ENCODE measurements at places on chromosomes 11 and 22. TPM values are rescaled to one million over a fixed set of nuclear protein-coding genes. Genes with fewer than 3 reads are reported as not detected.
A peak's percentile ranks its signal among the peaks of the same experiment; 100 is the strongest.

The ANO3 gene
- not detected for total RNA-seq

The OR52I2 gene
- not detected for total RNA-seq

The PVALB gene
- total RNA-seq: not detected

The SLC16A8 gene
- total RNA-seq: not detected

The C11orf87 gene
- total RNA-seq: not detected

The RAB6A gene
- 61.0 TPM for total RNA-seq

The RASD2 gene
- total RNA-seq: not detected

The MMP13 gene
- not detected for total RNA-seq

DNA sequence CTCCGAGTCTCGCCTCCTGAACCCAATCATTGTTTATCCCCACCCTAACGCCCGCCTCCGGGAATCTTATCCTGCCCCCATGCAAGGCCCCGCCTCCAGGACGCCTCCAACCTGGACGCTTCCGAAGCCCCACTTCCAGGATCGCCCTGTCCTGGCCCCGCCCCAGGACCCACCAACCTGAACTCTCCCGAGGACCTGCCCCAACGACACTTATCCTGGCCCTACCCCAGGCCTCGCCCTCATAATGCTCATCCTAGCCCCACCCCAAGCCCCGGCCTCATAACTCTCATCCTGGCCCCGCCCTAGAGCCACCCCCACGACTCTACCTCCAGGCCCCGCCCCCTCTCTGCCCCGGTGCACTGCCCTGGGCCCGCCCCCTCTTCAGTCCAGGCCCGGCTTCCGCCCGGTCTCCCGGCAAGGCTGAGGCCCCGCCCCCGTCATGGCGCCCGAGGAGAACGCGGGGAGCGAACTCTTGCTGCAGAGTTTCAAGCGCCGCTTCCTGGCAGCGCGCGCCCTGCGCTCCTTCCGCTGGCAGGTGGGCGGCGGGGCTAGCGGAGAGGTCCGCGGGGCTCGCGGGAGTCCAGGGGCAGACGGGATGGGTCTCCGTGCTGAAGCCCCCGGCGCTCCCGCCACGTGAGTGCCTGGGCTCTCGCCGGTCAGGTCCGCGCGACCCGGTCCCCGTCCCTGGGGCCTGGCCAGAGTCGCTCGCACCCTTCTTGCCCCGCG lies 45.7 kb upstream of the DEFB108B start:
- peak overlapping the region; percentile 95 for H3K4me3 ChIP-seq
- DNase-seq: peak; percentile 95
- peaks cover 19% of the 10 kb centered on the region for H3K4me1 ChIP-seq
- no peaks in the 10 kb centered on the region for H3K27me3 ChIP-seq

DNA sequence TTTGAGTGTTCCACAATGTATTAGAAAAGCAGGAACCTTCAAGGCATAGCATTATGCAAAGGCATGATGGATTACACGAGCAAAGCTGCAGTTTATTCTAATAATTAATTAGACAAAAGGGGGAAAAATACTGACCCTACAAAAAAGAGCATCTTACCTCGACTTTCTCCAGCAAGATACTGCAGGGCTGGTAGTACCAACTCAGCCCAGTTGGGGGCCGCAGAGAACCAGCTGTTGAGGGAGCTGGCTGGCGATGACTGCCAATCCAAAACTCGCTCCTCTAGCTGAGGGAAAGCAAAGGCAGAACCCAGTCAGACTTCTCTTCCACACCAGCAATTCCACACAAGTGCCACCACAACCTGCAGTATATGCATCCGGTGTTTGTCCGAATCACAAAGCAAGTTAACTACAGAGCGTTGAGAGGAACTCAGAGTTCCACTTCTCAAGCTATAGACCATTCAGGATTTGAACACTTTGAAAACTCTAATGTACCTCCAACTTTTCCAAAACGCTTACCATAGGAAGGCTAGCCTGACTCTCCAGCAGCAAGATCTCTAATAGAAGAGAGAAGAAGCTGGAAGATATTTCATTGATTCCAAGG lies 13.7 kb downstream of the NFRKB start:
- peaks cover 94% of the 10 kb centered on the region for H3K36me3 ChIP-seq
- H3K27me3 ChIP-seq: no peaks in the 10 kb centered on the region
- no peaks in the 10 kb centered on the region for H3K4me1 ChIP-seq
- DNase-seq: no peak
- no peak overlapping the region for H3K27ac ChIP-seq

GRCh38 chr22:24482575-24482974 lies 12.6 kb upstream of the UPB1 start:
- no peaks in the 10 kb centered on the region for H3K36me3 ChIP-seq
- DNase-seq: no peak
- H3K27me3 ChIP-seq: no peaks in the 10 kb centered on the region
- peaks cover 8% of the 10 kb centered on the region for H3K4me1 ChIP-seq
- H3K4me3 ChIP-seq: no peak overlapping the region
- H3K27ac ChIP-seq: no peak overlapping the region

GRCh38 chr11:103623933-103624332 lies 412.5 kb upstream of the DDI1 start:
- no peaks in the 10 kb centered on the region for H3K27me3 ChIP-seq
- H3K36me3 ChIP-seq: no peaks in the 10 kb centered on the region
- H3K4me3 ChIP-seq: no peak overlapping the region
- H3K4me1 ChIP-seq: peaks cover 8% of the 10 kb centered on the region

DNA sequence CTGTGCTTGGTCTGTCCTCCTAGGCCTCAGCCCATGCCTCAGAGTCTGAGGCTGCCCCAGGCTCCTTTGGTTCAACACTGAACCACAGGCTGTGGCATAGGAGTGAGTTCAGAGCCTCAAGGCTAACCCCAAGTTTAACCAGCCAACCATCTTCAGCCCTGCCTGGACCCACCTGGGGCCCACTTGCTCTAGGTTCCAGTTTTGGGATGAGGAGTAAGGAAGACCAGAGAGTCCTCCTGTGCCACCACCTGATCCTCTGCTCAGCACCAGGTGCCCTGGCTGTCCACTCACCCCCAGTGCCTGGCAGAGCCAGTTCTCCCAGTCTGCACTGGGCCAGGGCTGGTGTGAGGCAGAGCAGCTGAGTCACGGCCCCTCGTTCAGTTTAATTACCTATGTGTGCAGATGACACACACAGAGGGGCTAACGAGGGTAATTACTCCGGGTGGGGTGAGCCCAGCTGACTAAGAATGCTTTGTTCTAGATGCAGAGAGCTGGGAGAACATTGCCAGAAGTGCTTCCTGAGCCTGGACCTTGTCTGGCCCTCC lies 12.0 kb upstream of the TMPRSS13 start:
- peaks cover 13% of the 10 kb centered on the region for H3K4me1 ChIP-seq
- H3K27me3 ChIP-seq: peaks cover 2% of the 10 kb centered on the region
- no peak for DNase-seq
- H3K4me3 ChIP-seq: no peak overlapping the region
- no peak overlapping the region for H3K27ac ChIP-seq

DNA sequence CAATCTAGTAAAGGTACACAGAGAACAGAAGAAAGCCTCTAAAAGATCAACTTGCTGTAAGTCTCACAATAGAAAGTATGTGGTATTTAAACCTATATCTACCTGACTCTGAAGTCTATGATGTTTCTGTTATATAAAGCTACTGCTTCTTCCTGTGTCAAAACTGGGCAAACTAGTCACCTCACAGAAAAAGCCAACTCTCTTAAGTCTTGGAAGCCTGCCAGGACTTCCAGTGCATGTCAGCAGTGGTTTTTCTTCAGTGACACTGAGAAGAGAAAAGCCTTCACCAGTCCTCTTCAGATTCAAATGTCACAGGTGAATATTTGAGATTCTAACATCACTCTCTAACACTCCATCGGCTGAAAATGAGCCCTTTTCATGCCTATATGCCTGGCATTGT lies 808.0 kb downstream of the DLG2 start:
- H3K36me3 ChIP-seq: no peaks in the 10 kb centered on the region
- no peak overlapping the region for H3K27ac ChIP-seq
- DNase-seq: no peak
- no peak overlapping the region for H3K4me3 ChIP-seq
- H3K27me3 ChIP-seq: no peaks in the 10 kb centered on the region
- no peaks in the 10 kb centered on the region for H3K4me1 ChIP-seq

GRCh38 chr11:99565333-99565732 lies 544.6 kb downstream of the CNTN5 start:
- H3K27ac ChIP-seq: no peak overlapping the region
- no peaks in the 10 kb centered on the region for H3K36me3 ChIP-seq
- no peak overlapping the region for H3K4me3 ChIP-seq
- no peaks in the 10 kb centered on the region for H3K4me1 ChIP-seq
- no peaks in the 10 kb centered on the region for H3K27me3 ChIP-seq

- H3K4me3 ChIP-seq: no peak overlapping the region
- no peaks in the 10 kb centered on the region for H3K4me1 ChIP-seq
- H3K36me3 ChIP-seq: no peaks in the 10 kb centered on the region
Observed at GRCh38 chr22:49158741-49159564, 668.7 kb downstream of the BRD1 start.

DNA sequence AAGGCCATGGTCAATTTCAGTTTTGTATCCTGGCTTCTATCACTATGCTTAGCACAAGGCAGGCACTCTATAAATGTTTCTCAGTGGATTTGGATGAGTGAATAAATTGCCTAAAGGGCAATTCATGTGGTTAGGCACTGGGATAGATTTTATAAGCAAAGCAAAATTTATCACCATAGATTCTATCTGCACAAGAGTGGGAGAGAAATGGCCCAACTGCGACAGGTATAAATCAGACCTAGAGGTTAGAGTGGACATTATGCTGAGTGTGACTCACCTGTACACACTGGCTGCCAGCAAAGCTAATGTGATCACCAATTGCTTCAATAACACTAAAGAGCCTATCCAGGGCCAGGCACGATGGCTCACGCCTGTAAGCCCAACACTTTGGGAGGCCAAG lies 514.0 kb downstream of the BUD13 start:
- peaks cover 2% of the 10 kb centered on the region for H3K27me3 ChIP-seq
- no peaks in the 10 kb centered on the region for H3K36me3 ChIP-seq
- H3K4me3 ChIP-seq: no peak overlapping the region
- no peak overlapping the region for H3K27ac ChIP-seq

GRCh38 chr11:111347723-111348115 lies 31.4 kb downstream of the POU2AF1 start:
- H3K36me3 ChIP-seq: peaks cover 27% of the 10 kb centered on the region
- no peak for DNase-seq
- H3K27ac ChIP-seq: no peak overlapping the region
- peaks cover 54% of the 10 kb centered on the region for H3K4me1 ChIP-seq
- no peak overlapping the region for H3K4me3 ChIP-seq
- H3K27me3 ChIP-seq: no peaks in the 10 kb centered on the region

GRCh38 chr22:35119494-35119893 lies 53.5 kb downstream of the ISX start:
- H3K27ac ChIP-seq: no peak overlapping the region
- peaks cover 15% of the 10 kb centered on the region for H3K27me3 ChIP-seq

DNA sequence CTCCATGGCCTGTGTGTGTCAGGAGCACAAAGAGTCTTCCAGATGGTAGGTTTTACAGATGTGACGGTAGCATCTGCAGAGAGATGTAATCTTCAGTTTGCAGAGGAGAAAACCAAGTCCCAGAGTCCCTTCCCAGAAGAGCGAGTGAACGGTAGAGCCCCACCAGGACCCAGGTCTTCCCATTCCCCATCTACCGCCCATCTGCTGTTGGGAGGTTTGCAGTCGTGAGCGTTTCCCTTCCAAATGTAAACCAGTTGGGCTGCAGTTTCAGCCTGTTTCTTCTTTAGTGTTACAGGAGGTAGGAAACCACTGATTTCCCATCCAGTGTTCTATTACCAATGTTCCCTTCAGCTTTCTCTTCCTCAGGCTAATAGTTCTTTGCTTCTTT lies 24.0 kb downstream of the PANX1 start:
- peaks cover 66% of the 10 kb centered on the region for H3K4me1 ChIP-seq
- no peaks in the 10 kb centered on the region for H3K27me3 ChIP-seq
- peak overlapping the region; percentile 57 for H3K27ac ChIP-seq
- H3K4me3 ChIP-seq: no peak overlapping the region
- DNase-seq: no peak
- peaks cover 18% of the 10 kb centered on the region for H3K36me3 ChIP-seq

GRCh38 chr22:38162881-38163843 lies 18.5 kb downstream of the PLA2G6 start:
- peak overlapping the region; percentile 92 for H3K27ac ChIP-seq
- peak; percentile 40 for DNase-seq
- peaks cover 18% of the 10 kb centered on the region for H3K36me3 ChIP-seq

- H3K4me1 ChIP-seq: no peaks in the 10 kb centered on the region
- DNase-seq: no peak
- H3K27ac ChIP-seq: no peak overlapping the region
- H3K27me3 ChIP-seq: no peaks in the 10 kb centered on the region
- H3K4me3 ChIP-seq: no peak overlapping the region
- peaks cover 9% of the 10 kb centered on the region for H3K36me3 ChIP-seq
Observed at GRCh38 chr22:46088541-46089311, 61.6 kb upstream of the PPARA start.

DNA sequence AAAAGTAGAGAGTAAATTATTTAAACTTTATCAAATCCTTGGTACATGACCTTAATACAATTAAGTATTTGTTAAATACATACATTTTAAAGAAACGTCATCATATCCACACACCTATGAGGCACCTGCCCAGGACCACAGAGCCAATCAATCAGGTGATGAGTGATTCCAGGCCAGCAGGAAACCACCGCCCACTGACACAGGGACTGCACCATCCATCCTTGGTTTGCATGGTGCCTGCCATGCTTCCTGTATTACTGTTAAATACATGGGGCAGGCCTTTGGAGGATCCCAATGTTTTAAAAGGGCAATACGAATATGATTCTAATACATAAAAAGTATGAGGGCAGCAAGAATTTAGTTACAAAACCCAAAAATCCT lies 7.0 kb upstream of the TBC1D10A start:
- H3K27ac ChIP-seq: no peak overlapping the region
- H3K4me3 ChIP-seq: no peak overlapping the region
- no peak for DNase-seq
- no peaks in the 10 kb centered on the region for H3K4me1 ChIP-seq

DNA sequence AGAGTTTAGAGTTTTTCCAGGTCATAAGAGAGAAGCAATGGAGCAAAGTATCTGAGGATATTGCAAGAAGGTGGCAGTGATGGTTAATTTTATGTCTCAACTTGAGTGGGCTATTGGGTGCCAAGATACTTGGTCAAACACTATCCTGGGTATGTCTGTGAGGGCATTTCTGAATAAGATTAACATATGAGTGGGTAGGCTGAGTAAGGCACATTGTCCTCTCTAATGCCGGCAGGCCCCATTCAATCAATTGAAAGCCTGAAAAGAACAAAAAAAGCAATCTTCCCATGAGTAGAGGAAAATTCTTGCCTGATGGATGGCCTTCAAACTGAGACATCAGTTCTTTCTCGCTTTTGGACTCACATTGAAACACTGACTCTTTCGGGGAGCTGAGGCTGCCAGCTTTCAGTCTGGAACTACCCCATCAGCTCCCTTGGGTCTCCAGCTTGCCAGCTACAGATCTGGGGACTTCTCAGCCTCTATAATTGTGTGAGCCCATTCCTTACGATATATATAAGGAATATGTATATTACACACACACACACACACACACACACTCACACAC lies 228.8 kb downstream of the BUD13 start:
- H3K4me1 ChIP-seq: no peaks in the 10 kb centered on the region
- H3K36me3 ChIP-seq: no peaks in the 10 kb centered on the region
- H3K4me3 ChIP-seq: no peak overlapping the region
- no peak overlapping the region for H3K27ac ChIP-seq
- H3K27me3 ChIP-seq: peaks cover 2% of the 10 kb centered on the region
- DNase-seq: no peak

All from activated B cell treated with CpG ODN at 0.5 μM for 24 hours (primary cell).